Effector memory CD8-positive, alpha-beta T cell (primary cell): ENCODE measurements at places on chromosomes 3 and 15.

DNA sequence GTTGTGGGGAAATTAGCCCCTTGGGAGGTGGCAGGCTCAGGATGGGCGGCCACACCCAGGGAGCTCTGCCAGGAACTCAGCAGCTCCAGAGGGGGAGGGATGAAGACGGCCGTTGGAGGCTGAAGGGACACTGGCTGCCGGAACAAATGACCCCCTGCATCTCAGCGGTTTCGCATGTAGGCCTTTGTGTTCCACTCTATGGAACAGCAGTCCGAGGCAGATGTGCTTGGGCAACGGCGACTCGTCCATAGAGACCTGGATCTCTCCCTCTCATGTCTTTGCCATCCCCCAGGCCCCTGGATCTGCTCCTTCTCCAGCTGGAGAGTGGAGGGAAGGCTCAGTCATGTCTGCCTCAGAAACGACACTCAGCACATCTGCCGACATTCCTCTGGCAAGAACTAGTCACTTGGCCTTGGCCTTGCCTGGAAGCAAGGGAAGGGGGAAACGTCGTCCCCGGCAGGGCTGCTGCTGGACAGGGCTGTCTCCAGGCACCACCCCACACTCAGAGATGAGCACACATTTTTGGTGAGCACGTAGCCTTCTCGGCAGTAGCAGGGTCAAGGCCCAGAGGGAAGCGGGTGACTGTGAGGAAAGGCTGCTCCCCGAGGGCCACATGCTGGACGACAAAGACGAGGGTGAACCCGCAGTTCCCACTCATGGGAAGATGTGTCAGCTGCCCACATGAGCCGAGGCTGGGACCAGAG lies 83.8 kb downstream of the ASB7 start:
- no peak for DNase-seq
- H3K27me3 ChIP-seq, result peaks cover 25% of the 10 kb centered on the region
- H3K4me3 ChIP-seq, result no peak overlapping the region
- H3K27ac ChIP-seq, result no peak overlapping the region

DNA sequence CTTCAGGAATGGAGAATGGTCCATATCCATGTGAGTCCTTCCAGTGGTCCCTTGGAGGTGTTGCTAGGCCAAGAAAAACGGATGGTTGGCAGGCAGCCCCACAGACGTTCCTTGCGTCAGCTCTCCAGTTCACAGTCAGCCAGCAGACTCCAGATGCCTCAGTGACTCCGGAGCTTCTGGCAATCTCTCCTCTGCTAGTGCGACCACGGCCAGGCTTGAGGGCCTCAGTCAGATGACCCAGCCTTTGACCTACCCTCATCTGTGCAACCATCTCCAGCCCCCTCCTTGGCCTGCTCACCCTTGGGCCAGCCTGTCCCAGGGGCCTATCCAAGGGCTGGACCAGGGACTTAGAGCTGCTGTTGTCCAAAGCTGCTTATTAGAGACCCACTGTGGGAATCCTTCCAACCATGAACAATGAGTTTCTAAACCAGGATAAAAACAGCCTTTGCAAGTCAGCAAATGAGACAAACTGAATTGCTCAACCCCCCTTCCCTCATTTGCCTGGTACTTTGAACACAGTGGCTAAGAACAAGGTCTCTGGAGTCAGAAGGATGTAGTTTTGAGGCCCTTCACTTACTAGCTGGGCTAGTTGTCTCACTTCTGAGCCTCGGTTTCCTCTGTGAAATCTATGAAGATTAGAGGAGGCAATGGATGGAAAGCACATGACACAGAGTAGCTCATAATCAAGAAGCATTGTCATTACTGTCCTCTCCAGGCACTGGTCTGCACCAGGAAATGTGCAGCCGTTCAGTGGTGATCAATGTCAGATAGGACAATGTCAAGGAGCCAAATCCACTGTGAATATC lies 44.8 kb downstream of the ANP32A start:
- no peak for DNase-seq
- no peaks in the 10 kb centered on the region for H3K4me1 ChIP-seq
- peak overlapping the region; percentile 51 for H3K27ac ChIP-seq
- H3K36me3 ChIP-seq, result peaks cover 7% of the 10 kb centered on the region

- no peak overlapping the region for H3K4me3 ChIP-seq
- H3K27ac ChIP-seq, result no peak overlapping the region
- peaks cover 17% of the 10 kb centered on the region for H3K27me3 ChIP-seq
- H3K36me3 ChIP-seq, result no peaks in the 10 kb centered on the region
- DNase-seq, result no peak
- H3K4me1 ChIP-seq, result no peaks in the 10 kb centered on the region
Measured at GRCh38 chr3:149368674-149369497, 8.6 kb downstream of the TM4SF1 start.

GRCh38 chr3:7385635-7386034 lies 524.7 kb downstream of the GRM7 start:
- DNase-seq, result no peak
- H3K4me3 ChIP-seq, result no peak overlapping the region
- no peak overlapping the region for H3K27ac ChIP-seq
- no peaks in the 10 kb centered on the region for H3K27me3 ChIP-seq

DNA sequence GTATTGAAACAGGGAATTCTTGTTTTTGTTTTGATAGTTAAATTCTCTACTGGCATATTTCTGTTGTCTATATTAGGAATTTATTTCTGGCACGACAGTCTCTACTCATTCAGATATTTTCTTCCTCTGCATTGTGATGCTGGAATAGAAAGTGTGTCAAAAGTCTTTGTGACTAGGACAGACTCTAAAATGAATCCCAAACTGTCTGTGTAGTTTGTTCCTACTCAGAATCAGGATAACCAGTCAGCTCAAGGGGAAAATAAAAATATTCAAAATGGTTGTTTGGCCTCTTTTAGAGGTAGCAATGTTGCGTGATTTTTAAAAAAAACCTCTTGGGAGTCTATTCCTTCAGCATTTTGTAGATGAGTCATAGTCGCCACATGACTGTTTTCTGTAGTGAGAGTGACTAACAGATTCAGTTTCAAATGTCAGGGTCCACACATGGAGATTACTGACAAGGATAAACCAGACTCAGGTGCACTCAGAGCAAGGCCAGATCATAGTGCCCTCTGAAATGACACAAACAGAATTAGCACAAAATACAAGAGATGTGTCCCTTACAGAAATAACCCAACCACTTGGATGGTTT lies 13.1 kb downstream of the SLC7A14 start:
- H3K27ac ChIP-seq, result no peak overlapping the region
- no peak overlapping the region for H3K4me3 ChIP-seq
- H3K36me3 ChIP-seq, result no peaks in the 10 kb centered on the region
- no peak for DNase-seq
- H3K4me1 ChIP-seq, result no peaks in the 10 kb centered on the region

DNA sequence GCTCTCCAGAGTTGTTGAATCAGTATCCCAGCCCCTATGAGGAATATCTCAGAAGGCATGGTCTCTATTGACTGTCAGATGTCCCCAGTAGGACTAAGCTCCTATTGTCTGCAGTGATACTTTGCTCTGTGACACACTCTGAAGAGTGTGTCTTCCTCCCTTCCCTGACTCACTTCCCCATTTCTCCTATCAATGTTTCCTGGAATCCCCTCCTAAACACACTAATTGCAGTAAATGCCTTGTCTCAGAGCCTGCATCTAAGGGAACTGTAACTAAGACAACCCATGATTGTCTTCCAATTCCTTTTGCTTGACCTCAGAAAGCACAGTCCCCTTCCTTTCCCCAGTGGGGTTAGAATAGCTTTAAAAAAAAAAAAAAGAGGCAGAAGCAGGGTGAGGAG lies 397.3 kb upstream of the PROK2 start:
- H3K36me3 ChIP-seq, result no peaks in the 10 kb centered on the region
- no peak for DNase-seq
- H3K27ac ChIP-seq, result no peak overlapping the region
- H3K4me1 ChIP-seq, result no peaks in the 10 kb centered on the region
